ENCODE measurements at places on chromosomes 2 and 18.
A peak's percentile ranks its signal among the peaks of the same experiment; 100 is the strongest.

GRCh38 chr2:236664136-236664535 is 94.5 kb downstream of the ACKR3 start:
- no peak for DNase-seq
- H3K4me1 ChIP-seq: no peaks in the 10 kb centered on the region
- peaks cover 6% of the 10 kb centered on the region for H3K27me3 ChIP-seq
- no peak overlapping the region for H3K27ac ChIP-seq
- H3K4me3 ChIP-seq: no peak overlapping the region

- no peaks in the 10 kb centered on the region for H3K4me1 ChIP-seq
- H3K4me3 ChIP-seq: no peak overlapping the region
- no peak overlapping the region for H3K27ac ChIP-seq
- no peaks in the 10 kb centered on the region for H3K36me3 ChIP-seq
Observed at GRCh38 chr2:101613056-101613704, 84.3 kb upstream of the MAP4K4 start.

GRCh38 chr2:197433780-197434438 is 919 bp downstream of the SF3B1 start:
- DNase-seq: no peak
- peak overlapping the region; percentile 92 for H3K4me3 ChIP-seq
- peaks cover 5% of the 10 kb centered on the region for H3K36me3 ChIP-seq
- peaks cover 36% of the 10 kb centered on the region for H3K4me1 ChIP-seq
- peak overlapping the region; percentile 97 for H3K27ac ChIP-seq

GRCh38 chr2:224038049-224038829 is 847 bp downstream of the SERPINE2 start:
- H3K4me3 ChIP-seq: peak overlapping the region; percentile 46
- peaks cover 6% of the 10 kb centered on the region for H3K27me3 ChIP-seq
- peaks cover 15% of the 10 kb centered on the region for H3K4me1 ChIP-seq

DNA sequence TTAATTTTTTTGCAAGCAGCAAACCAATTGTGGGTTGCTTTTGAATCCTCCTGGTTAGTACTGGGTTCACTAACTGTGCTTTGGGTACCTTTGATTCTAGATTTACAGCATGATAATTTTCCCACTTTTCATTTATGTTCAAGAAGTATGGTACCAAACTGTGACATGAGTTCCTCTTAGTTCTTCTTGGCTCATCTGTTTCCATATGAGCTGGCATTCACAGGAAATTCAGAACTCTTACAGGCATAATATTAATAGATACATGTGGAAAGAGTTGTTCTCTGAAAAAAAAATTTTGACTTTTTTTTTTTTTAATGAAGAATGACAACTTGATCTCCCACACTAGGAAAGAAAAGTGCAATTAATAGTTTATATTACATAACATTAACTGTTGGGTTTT is 59.4 kb downstream of the FMNL2 start:
- no peaks in the 10 kb centered on the region for H3K4me1 ChIP-seq
- no peak overlapping the region for H3K27ac ChIP-seq
- no peak for DNase-seq
- H3K4me3 ChIP-seq: no peak overlapping the region

DNA sequence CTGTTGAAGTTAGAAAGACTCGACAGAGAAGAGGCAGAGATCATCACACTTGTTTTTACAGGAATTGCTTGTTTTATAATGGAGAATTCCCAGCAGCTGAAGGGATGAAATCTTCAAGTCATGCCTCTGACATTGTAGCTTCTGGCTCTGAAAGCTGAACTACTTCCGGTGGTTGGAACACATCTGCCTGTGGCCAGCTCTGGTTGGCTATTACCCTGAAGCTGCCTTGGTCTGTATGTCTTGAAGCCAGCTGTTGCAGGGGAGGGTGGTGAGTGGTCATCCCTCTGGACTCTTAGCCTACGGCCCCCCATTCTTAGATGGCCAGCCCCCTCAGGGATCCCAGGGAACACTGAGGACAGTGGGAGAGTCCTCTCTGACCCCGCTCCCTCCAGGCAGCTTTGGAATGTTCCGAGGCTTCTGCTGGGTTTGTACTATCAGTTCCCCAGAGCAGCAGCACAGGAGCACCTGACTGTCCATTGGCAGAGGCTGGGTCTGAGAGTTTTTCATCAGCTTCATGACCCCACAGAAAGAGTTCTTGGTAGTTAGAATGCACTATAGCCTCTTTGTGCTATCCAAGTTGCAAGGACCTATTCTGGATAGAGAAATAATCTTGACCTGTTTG is 87.4 kb upstream of the CAPN13 start:
- H3K27ac ChIP-seq: no peak overlapping the region
- no peak overlapping the region for H3K4me3 ChIP-seq
- no peaks in the 10 kb centered on the region for H3K36me3 ChIP-seq
- H3K27me3 ChIP-seq: no peaks in the 10 kb centered on the region

- H3K27ac ChIP-seq: no peak overlapping the region
- peak; percentile 10 for DNase-seq
- H3K27me3 ChIP-seq: no peaks in the 10 kb centered on the region
- peaks cover 11% of the 10 kb centered on the region for H3K4me1 ChIP-seq
- H3K4me3 ChIP-seq: no peak overlapping the region
- peaks cover 19% of the 10 kb centered on the region for H3K36me3 ChIP-seq
Observed at GRCh38 chr18:21049306-21049705, 62.3 kb downstream of the ROCK1 start.

DNA sequence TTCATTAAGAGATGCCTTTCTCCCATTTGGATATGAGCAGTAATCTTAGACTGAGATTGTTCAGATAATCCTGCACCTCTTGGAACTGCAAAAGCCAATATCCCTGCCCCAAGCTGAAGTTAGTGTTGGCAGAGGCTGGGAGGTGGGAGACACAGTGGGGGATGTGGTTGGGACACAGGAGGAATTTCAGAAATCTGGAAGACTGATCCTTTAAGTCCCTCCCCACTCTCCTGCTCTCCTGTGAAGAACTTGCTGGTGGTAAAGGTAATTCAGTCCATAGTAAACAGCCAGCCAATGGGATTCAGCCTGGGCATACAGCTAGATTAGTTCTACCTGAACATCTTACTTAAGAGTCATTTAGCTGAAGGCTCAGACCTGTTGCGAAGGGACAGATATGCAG is 50.0 kb upstream of the TMEM178A start:
- no peaks in the 10 kb centered on the region for H3K4me1 ChIP-seq
- no peaks in the 10 kb centered on the region for H3K27me3 ChIP-seq
- H3K4me3 ChIP-seq: no peak overlapping the region

DNA sequence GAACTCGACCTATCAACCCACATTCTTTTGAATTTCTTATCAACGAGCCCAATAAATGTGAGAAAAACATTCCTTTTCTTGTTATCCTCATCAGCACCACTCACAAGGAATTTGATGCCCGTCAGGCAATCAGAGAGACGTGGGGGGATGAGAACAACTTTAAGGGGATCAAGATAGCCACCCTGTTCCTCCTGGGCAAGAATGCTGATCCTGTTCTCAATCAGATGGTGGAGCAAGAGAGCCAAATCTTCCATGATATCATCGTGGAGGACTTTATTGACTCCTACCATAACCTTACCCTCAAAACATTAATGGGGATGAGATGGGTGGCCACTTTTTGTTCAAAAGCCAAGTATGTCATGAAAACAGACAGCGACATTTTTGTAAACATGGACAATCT is 378.2 kb downstream of the STK39 start:
- no peaks in the 10 kb centered on the region for H3K4me1 ChIP-seq
- H3K36me3 ChIP-seq: no peaks in the 10 kb centered on the region
- no peaks in the 10 kb centered on the region for H3K27me3 ChIP-seq
- no peak overlapping the region for H3K4me3 ChIP-seq

DNA sequence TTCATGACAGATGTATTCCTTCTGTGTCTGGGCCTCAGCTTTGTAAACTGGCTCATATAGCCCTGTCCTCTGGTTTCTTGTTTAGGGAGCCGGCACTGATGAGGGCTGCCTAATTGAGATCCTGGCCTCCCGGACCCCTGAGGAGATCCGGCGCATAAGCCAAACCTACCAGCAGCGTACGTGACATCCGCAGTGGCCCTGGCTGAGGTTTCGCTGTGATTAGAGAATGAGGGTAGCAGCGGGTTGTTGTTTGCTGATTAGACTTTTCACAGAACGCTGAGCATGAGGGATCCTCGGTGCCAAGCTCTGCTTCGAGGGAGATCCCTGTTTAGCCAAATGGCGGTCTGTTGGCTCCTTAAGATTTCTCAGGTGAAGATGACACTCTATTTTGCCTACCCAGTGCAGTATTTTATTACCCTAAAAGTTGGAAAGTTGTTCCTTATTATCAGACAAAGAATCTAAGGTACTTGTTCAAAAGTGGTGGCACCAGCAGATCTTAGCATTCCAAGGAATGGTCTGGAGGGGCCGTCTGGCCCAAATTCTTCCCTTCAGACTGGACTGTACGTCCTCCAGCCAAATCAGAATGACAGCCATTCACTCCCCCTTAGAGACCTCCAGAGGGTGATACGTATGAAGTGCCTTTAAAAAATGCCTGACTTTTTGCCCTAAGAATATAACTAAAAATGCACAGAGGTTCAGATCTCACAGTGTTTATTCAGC is 21.5 kb upstream of the GMCL1 start:
- no peak overlapping the region for H3K4me3 ChIP-seq
- no peaks in the 10 kb centered on the region for H3K27me3 ChIP-seq
- H3K4me1 ChIP-seq: peaks cover 9% of the 10 kb centered on the region
- H3K27ac ChIP-seq: no peak overlapping the region
- DNase-seq: no peak
- H3K36me3 ChIP-seq: peaks cover 11% of the 10 kb centered on the region

GRCh38 chr2:74188018-74188601 is 9.4 kb upstream of the MOB1A start:
- H3K4me3 ChIP-seq: no peak overlapping the region
- H3K4me1 ChIP-seq: peaks cover 18% of the 10 kb centered on the region
- H3K27ac ChIP-seq: no peak overlapping the region
- no peaks in the 10 kb centered on the region for H3K27me3 ChIP-seq
- no peak for DNase-seq
- no peaks in the 10 kb centered on the region for H3K36me3 ChIP-seq

DNA sequence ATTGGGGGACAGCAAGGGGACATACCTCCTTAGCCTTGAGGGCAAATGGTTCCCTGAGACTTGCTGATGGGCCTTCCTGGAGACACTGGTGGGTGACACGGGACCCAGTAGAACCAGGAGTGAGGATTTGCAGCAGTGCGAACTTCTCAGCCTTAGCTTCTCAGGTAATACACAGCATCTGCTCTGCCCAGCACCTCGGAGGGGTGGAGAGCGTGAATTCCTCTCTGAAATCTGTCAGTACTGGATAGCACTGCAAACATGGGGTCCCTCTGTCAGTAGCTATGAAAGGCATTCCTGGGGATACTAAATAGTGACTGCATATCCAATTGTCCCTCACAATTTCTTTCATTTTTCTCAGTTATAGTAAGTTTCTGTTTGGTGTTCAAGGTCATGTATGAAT is 151.7 kb downstream of the GBX2 start:
- no peak overlapping the region for H3K4me3 ChIP-seq
- no peak overlapping the region for H3K27ac ChIP-seq
- H3K4me1 ChIP-seq: peaks cover 3% of the 10 kb centered on the region
- H3K36me3 ChIP-seq: no peaks in the 10 kb centered on the region

DNA sequence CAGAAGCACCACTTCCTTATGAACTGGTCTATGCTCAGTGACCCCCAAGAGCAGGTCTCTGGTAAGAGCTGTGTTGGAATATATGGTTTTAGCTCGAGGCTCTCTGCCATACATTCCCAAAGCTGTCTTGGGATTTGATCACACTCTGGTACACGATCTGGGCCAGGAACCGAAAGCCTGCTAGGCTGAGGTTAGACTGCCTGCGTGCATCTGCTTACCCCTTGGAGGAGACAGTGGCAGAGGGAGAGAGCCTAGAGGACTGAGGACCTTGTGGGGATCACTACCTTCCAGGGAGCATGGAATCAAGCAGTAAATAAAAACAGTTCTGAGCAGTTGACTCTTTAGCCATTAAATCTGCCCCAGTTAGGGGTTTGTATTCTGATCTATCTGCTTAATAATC is 63.7 kb downstream of the ZNF532 start:
- H3K27me3 ChIP-seq: no peaks in the 10 kb centered on the region
- H3K4me3 ChIP-seq: no peak overlapping the region
- no peaks in the 10 kb centered on the region for H3K4me1 ChIP-seq
- no peaks in the 10 kb centered on the region for H3K36me3 ChIP-seq

GRCh38 chr2:30365201-30365600 is 81.8 kb upstream of the LCLAT1 start:
- peaks cover 33% of the 10 kb centered on the region for H3K4me1 ChIP-seq
- H3K27ac ChIP-seq: no peak overlapping the region
- no peaks in the 10 kb centered on the region for H3K36me3 ChIP-seq

GRCh38 chr2:31238126-31238905 is 4.4 kb downstream of the EHD3 start:
- peaks cover 10% of the 10 kb centered on the region for H3K4me1 ChIP-seq
- H3K4me3 ChIP-seq: no peak overlapping the region
- DNase-seq: no peak

GRCh38 chr2:216195565-216196029 is 86.4 kb downstream of the XRCC5 start:
- H3K36me3 ChIP-seq: peaks cover 81% of the 10 kb centered on the region
- no peak overlapping the region for H3K4me3 ChIP-seq
- no peak for DNase-seq
- H3K4me1 ChIP-seq: no peaks in the 10 kb centered on the region
- H3K27me3 ChIP-seq: no peaks in the 10 kb centered on the region
- H3K27ac ChIP-seq: no peak overlapping the region

GRCh38 chr2:166223298-166223697 is 95.5 kb upstream of the SCN1A start:
- no peaks in the 10 kb centered on the region for H3K36me3 ChIP-seq
- no peak overlapping the region for H3K4me3 ChIP-seq
- H3K27me3 ChIP-seq: no peaks in the 10 kb centered on the region
- no peak overlapping the region for H3K27ac ChIP-seq

- no peaks in the 10 kb centered on the region for H3K4me1 ChIP-seq
- no peak for DNase-seq
- H3K27me3 ChIP-seq: no peaks in the 10 kb centered on the region
- no peak overlapping the region for H3K4me3 ChIP-seq
Observed at GRCh38 chr2:241136661-241137260, 12.5 kb downstream of the PASK start.

- no peaks in the 10 kb centered on the region for H3K27me3 ChIP-seq
- H3K4me1 ChIP-seq: no peaks in the 10 kb centered on the region
- no peaks in the 10 kb centered on the region for H3K36me3 ChIP-seq
- no peak for DNase-seq
Observed at GRCh38 chr2:51237626-51238271, 205.8 kb upstream of the NRXN1 start.

DNA sequence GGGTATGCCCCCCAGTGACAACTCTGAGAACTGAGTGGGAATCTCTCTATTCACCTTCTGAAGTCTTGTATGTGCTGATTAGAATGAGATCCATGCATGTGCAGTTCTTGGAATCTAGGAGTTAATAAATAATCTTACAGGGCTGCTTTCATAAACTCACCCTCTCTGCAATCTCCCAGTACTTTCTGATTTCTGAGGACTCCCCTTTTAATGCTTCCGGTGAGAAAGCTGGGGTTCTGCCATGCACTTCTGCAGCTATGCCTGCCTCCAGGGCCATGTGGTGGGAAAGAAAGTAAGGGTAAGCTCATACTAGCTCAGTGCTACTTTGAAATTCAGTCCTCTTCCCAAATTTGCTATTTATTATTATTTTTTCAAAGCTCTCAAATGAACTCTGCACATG is 432.9 kb downstream of the MTX2 start:
- no peak overlapping the region for H3K27ac ChIP-seq
- H3K4me1 ChIP-seq: no peaks in the 10 kb centered on the region
- H3K36me3 ChIP-seq: no peaks in the 10 kb centered on the region
- H3K27me3 ChIP-seq: peaks cover 12% of the 10 kb centered on the region

GRCh38 chr2:181953881-181954537 is 31.6 kb upstream of the PPP1R1C start:
- DNase-seq: peak; percentile 81
- no peak overlapping the region for H3K27ac ChIP-seq
- no peaks in the 10 kb centered on the region for H3K36me3 ChIP-seq
- no peak overlapping the region for H3K4me3 ChIP-seq
- H3K27me3 ChIP-seq: no peaks in the 10 kb centered on the region
- peaks cover 3% of the 10 kb centered on the region for H3K4me1 ChIP-seq
